ENCODE measurements at places on chromosomes 6 and 20.
A peak's percentile ranks its signal among the peaks of the same experiment; 100 is the strongest.

DNA sequence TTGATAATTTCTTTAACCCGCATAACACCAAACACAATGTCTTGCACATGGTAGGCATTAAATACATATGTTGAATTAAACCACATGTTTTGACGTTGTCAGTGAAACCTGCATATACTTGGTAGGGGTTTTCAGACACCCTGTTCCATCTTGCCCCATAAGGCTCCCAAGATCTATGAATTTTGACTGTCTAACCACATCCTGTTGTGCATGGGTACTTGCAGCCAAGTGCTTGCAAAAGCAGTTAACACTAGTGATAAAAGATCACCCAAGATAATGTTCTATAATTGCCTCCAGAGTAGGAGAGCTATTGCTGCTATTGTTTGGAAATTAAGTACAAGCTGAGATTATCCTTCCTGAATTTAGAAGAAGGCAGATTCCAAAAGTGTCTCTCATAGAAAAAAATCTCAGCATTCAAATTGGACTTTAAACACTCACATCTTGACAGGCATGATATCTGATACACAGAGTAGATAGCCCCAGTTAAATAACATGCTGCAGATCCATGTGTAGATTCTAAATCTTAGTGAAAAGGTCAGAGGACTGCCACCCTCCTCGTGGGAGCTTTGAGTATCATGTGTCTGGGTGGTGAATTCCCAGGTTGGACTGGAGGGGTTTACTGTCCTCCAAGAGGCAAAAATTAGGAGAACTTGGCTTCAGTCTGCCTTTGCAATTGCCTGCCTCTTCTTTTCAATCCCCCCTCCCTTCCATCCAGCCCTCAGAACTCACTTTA is 25.8 kb upstream of the CCN6 start:
- no peak for DNase-seq

DNA sequence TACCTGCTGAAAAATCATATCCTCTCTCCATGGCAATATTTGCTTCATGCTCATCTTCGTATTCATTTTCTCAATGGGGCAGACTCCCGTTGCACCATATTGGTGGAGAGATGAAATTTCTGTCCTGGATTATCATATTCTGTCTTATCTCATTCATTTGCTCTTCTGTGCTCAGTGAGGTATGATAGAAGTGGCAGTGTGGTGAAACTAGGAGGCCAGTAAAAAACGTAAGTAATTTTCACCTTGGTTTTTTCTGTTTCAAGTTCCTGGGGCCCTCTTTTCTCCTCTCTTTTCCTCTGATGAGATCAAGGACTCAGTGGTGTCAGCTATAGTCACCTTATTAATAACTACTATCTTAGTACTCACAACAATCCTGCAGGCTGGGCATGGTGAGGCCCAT is 182.5 kb upstream of the HDAC2 start:
- DNase-seq, result no peak

- no peak for DNase-seq
These were observed 41.7 kb downstream of the SUMO4 start for GRCh38 chr6:149441740-149442139.

DNA sequence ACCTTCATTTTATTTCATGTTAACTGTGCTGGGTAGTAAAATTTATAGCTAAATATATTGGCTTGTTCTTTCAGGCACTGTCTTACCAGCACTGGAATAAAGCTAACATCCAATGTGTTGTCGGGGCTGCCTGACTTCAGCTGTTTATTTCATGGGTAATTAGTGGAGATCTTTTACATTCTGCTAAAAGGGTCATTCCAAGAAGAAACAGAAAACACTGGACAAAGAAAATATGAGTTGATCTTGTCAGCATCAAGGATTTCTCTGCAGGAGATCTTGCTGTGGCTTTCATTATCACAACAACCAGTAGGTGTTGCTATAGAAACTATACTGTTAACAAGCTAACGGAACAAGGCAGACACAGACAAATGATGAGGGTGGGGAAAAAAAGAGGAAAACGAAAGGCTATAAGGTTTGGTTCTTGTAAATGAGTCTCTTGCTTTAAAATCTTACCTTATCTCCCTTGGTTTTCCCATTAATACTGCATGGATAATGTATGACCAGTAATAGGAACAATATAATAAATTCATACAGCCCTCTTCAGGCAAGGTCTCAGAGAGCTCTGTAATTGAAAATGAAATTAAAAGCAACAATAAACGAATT is 206.8 kb downstream of the SIM1 start:
- DNase-seq, result no peak

DNA sequence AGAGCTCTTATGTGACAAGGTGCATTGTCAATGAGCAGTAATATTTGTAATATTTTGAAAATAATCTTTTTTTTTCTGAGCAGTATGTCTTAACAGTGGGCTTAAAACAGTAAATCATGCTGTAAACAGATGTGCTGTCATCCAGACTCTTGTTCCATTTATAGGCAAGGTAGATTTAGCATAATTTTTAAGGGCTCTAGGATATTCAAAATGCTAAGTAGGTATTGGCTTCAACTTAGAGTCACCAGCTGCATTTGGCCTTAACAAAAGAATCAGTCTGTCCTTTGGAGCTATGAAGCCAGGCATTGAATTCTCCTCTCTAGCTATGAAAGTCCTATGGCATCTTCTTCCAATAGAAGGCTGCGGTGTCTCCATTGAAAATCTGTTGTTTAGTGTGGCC is 63.7 kb downstream of the ME1 start:
- DNase-seq, result no peak

- no peak for DNase-seq
These were observed 24.3 kb upstream of the TAB2 start for GRCh38 chr6:149293244-149293643.

DNA sequence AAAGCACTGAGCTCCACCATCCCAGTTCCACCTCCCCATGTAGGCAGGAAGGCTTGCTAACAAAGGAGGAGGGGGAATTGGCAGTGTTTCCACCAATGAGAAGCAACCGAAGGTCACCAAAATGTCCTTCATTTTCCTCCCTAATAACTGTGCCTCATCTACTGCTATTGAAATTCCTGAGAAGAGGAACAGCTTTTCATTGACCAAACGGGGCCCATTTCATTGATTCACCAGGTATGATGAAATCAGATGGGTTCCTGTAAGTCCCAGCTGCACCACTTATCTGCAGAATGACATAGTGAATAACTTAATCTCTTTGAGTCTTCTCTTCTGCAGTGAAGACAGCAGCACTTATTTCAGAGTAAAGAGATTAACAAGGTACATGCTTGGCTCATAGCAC is 17.3 kb downstream of the TREM1 start:
- no peak for DNase-seq

DNA sequence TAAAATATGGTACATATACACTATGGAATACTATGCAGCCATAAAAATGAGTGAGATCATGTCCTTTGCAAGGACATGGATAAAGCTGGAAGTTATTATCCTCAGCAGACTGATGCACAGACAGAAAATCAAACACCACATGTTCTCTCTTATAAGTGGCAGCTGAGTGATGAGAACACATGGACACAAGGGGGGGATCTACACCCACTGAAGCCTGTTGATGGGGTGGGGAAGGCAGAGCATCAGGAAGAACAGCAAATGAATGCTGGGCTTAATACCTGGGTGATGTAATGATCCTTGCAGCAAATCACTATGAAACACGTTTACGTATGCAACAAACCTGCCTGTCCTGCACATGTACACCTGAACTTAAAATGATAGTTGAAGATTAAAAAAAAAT is 71.3 kb downstream of the MANEA start:
- DNase-seq, result no peak

DNA sequence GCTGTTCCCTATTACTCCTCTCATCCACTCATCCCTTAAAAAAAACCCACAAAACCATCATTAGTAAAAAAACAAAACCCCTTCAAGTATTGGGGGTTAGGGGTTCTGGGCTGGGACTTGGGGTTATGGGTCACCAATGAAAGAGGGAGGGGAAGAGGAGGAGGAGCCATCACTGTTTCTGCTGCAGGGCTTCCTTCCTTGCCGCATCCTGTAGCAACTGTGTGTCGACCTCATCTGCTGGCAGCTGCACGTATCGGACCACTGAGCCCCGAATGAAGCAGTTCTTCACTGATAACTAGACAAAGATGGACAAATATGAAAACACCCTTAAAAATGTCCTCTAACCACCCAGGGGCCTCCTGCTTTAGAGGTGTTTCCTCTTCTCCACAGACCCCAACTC is 2.0 kb upstream of the VARS1 start:
- no peak for DNase-seq

DNA sequence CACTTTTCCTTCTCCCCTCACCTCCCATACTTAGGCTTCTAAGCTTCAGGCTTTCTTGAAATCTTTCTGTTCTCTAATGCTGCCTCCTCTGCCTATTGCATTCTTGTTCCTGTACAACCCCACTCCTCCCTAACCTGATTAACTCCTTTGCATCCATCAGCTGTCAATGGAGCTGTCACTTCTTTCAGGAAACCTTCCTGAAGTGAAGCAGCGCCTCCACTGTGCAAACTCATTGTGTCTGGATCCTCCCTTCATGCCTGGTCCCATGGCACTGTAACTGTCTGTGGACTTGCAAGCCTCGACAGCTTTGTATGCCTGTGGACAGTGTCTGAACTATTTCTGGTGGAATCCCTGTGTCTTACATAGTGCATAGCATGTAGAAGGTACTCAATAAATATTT is 185.0 kb downstream of the HS3ST5 start:
- no peak for DNase-seq

GRCh38 chr6:63571361-63572043 is 778 bp upstream of the LOC128125822 start:
- no peak for DNase-seq

DNA sequence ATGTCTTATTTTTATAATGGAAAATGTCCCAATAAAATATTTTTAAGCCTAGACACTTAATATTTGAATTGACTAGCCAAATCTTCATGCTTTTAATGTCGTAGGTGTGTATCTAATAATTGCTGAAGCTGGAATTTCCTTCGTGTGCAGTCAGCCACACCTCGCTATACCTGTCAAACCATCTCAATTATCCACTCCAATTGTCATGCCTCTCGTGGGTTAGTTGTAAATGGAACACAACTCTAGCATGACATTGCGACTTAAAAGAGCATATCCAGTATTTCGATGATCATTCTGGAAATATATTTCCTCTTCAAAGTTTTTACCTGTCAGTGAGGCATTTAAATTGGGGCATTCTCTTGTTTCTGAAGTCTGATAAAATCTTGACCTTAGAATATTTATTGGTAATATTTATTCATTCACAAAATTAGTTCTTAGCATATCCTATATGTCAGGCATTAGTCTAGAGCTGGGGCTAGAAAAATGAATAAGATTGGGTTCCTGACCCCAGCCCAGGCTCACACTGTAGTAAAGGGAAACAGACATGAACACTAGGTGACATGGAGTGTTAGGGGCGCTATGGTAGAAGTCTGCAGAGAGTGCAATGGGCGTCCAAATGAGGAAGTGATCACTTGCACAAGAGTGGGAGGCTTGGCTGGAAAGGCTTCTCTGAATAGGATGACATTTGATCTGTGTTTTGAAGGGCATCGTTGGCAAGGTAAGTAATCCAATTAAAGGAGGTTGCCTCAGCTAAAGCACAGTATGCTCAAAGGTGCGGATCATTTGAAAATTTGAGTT is 11.0 kb upstream of the CFAP206 start:
- no peak for DNase-seq

- DNase-seq, result no peak
These were observed 17.1 kb downstream of the B4GALT5 start for GRCh38 chr20:49696594-49696993.

- DNase-seq, result no peak
These were observed 80.7 kb upstream of the EEF1E1 start for GRCh38 chr6:8182902-8183665.

GRCh38 chr6:165745492-165745891 is 82.5 kb upstream of the PDE10A start:
- no peak for DNase-seq

DNA sequence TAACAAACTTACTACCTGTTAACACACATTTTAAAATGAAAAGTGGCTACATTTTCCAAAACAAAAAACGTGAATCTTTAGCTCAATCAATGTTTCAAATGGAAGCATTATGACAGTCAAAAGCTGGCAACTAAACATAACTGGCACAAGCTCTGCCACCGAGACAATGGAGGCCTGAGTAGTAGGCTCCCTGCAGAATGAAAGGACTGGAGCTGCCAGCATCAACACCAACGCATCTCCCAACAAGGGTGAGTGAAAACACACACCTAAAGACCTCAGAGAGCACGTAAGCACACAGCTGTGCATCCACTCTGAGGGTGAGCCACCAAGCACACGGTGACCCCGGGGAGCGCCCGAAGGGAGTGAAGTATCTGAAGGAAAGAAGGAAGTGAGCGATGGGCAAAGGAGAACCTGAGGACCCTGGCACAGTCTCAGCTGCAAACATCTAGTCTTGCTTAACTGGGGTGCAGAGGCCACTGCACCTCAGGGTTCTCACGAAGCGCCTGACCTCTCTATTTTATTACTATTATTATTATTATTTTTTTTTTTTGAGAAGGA is 1.6 kb upstream of the ADRM1 start:
- DNase-seq, result no peak

- no peak for DNase-seq
These were observed 59.8 kb upstream of the FAM83D start for GRCh38 chr20:38866265-38867061.

- no peak for DNase-seq
These were observed 183.5 kb upstream of the OLIG3 start for GRCh38 chr6:137677709-137678108.

- DNase-seq, result peak; percentile 98
These were observed at the start of the genes AURKA and CSTF1 for GRCh38 chr20:56392132-56392880. TSS of gene AURKA (minus strand) at chr20:56392215. CDS start at chr20:56388197, 4,018 bp downstream. TSS of gene CSTF1 (plus strand) at chr20:56392645. CDS start at chr20:56395553, 2,908 bp downstream.

DNA sequence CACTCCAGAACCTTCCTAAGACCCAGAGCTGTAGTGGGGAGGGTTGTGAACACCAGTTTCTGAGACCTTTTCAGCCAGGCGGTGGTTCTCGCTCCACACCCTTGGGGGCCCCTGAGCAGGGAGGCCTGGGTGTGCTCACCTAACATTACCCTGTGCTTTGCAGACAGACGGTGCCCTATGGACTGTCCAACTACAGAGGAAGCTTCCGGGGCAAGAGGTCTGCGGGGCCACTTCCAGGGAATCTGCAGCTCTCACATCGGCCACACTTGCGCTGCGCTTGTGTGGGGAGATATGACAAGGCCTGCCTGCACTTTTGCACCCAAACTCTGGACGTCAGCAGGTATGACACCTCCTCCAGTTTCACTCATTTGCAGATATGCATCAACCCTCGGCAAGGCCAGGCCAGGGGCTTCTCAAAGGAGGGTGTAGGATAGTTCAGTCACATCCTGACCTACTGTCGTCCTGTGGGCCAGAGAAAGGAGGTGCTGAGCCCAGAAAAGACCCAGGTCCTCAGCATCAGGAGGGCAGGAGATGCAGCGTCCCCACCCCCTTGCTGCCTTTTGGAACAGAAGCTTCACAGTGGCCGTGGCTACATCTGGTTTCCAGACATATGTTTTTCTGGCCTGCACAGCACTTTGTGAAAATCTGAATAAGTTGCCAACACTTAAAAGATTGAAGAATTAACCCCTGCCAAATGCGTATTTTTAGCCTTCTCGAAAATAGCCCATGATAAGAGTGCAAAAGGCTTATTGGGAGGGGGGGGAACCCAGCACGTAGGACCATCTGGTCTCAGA is 20.6 kb downstream of the EDN3 start:
- DNase-seq, result no peak

DNA sequence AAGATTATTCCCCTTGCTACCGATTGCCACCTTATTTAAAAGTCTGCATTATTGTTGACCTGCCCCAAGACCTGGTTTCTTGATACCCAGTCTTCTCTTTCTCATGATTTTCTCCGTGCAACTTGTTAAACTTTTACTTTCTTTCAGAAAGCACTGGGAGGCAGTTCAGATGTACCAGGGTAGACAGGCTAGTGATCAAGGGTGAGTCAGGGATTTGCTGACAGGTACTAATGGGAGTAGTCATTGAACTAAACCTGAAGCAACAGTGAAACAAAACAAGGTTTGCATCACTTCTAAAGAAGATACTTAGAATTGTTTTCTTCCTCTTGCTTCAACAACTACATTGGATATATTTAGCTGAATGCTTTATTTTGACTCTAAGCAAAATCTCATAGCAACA is 124.4 kb downstream of the KCNQ5 start:
- no peak for DNase-seq

Measured in occipital lobe (tissue), 3 donors.